ENCODE measurements at places on chromosomes 5 and 9.

GRCh38 chr5:77210964-77211690 lies 647 bp downstream of the PDE8B start:
- DNase-seq = no peak

DNA sequence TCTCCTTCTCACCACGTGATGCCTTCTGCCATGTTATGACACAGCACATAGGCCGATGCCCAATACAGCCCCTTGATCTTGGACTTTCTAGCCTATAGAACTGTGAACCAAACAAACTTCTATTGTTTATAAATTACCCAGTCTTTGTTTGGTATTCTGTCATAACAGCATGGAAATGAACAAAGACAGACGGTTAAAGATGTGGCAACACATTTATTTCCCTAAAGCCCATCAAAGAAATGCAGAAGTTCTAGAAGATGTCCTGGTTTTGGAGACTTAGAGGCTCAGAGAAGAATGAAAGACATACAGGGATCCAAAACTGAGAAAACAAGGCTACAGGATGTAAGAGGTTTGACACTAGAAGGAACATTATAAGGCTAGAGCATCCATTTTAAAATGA lies 600.8 kb upstream of the DAB2 start:
- no peak for DNase-seq

- no peak for DNase-seq
Observed at GRCh38 chr9:86126998-86127972, 27.9 kb upstream of the GOLM1 start.

- DNase-seq = no peak
Observed at GRCh38 chr9:16485575-16486321, 384.7 kb downstream of the BNC2 start.

- DNase-seq = no peak
Observed at GRCh38 chr5:10213316-10213715, 36.4 kb downstream of the ATPSCKMT start.

- DNase-seq = no peak
Observed at GRCh38 chr5:42301349-42301748, 121.9 kb upstream of the GHR start.

GRCh38 chr5:156019571-156020180 lies 307.3 kb upstream of the SGCD start:
- no peak for DNase-seq

- DNase-seq = no peak
Observed at GRCh38 chr5:77952636-77953212, 176.6 kb upstream of the TBCA start.

- DNase-seq = no peak
Observed at GRCh38 chr9:125346080-125346732, 84.6 kb downstream of the GAPVD1 start.

- DNase-seq = no peak
Observed at GRCh38 chr9:37102486-37102885, 17.9 kb upstream of the ZCCHC7 start.

GRCh38 chr9:116027511-116027910 lies 126.1 kb upstream of the PAPPA start:
- no peak for DNase-seq

- no peak for DNase-seq
Observed at GRCh38 chr5:29001666-29002065, 1963.3 kb upstream of the CDH9 start.

DNA sequence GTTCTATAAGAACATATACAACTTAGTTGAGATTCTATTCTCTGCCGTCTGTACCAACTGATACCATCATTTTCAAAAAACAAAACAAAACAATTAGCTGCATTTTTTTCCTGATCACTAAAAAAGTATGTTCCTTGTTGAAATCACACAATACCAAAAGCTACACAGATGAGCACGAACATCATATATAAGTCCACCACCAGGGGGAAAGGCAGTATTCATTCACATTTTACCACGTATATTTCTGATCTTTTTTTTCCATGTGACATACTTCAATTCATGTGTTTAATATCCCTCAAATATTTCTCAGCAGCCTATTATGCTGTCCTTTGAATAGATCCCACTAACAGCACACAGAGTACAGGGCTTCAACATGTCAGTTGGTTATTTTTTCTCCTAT lies 40.6 kb downstream of the IRX2 start:
- no peak for DNase-seq

- no peak for DNase-seq
Observed at GRCh38 chr9:14136047-14136635, 177.8 kb downstream of the NFIB start.

Measured in activated T-cell treated with anti-CD3 and anti-CD28 coated beads, Interleukin-2, amount 50 U/mL, for 72 hours (primary cell).